ENCODE measurements at places on chromosomes 6 and 20.
A peak's percentile ranks its signal among the peaks of the same experiment; 100 is the strongest.

DNA sequence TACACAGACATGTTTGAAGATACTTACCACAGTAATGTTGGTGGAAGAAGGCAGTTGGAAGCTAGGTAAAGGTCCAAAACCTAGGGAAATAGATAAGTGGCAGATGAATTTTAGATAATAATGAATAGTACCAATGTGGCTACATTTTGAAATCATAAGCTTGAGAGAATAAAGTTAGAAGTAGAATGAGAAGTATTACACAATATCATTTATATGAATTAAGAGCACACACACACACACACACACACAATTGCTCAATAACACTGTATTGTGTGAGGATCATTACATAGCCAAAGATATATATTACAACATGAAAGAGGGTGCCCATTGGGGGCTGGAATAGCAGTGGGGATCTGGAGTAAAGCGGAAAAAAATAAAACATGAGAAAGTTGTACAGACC lies 149.0 kb upstream of the EYA4 start:
- DNase-seq = no peak

DNA sequence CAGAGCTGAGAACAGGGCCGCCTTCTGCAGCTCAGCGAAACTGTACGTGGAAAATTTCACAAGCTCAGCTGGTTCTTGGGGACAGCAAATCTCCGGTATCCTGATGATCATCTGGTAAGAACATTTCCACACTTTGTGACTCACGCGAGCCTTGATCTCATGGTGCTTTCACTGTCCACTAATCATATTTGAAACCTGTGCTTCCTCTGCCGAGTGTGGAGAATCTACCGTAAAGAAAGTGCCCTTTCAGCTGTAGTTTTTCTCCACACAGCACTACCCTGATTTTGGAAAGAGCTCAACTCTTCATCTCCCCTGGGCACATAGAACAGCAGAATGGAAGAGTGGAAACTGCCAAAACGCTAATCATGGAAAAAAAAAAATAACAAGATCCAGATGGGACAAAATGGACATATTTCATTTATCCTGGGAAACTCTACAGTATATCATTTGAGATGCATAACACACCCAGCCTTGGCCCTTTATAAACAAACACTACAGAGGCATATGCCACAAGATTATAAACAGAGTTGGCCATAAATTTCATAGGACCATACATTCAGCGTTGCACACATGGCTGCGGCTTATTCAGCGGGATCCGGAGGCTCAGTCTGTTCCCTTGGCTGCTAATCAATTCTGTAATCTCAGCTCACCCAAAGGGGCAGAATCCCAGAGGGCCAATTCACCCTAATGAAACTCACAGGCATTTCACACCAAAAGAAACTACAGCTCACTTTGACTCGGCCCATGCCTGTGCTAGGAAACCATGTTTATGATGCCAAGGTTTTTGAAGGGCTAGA lies 434.5 kb downstream of the HDGFL1 start:
- no peak for DNase-seq

DNA sequence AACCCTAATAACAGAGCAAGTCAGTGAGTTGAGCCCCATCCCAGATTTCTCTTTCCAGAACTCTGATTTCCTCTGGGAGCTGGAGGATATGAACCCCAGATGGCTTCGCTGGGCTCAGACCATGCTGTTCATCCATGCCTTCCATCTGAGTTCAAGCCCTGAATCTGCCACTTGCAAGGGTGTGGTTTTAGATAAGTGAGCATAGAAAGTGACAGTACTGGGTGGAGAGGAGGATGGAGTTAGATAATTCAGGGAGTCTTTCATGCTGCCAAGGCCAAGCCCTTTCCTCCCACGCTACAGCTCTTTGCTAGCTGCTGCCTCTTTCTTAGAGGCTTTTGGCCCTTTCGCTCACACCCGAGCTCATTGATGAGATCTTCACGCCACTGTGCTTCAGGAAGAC lies 57.2 kb upstream of the MAFB start:
- no peak for DNase-seq

DNA sequence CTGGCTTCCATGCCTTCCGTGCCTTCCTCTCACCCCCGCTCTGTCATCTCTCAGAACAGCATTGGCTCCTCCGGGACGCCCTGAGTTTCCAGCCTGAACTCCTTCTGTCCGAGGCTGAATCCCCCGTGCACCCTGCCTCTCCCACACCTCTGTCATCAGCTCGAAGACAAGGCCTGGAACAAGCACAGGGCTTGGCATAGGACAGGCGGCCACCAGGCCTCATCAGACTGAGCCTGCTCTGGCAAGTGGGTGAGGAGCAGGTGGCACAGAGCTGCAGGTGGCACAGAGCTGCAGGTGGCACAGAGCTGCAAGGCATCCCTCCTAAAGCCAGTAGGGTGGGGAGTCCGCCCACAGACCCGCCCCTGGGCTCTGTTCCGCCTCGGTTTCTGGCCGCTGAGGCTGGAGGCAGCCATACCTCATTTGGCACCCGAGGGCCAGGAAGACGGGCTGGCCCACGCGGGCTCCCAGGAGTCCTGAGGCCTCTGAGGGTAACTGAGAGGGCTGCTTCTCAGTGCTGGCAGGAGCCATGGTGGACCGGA lies 60.2 kb downstream of the EZR start:
- no peak for DNase-seq

DNA sequence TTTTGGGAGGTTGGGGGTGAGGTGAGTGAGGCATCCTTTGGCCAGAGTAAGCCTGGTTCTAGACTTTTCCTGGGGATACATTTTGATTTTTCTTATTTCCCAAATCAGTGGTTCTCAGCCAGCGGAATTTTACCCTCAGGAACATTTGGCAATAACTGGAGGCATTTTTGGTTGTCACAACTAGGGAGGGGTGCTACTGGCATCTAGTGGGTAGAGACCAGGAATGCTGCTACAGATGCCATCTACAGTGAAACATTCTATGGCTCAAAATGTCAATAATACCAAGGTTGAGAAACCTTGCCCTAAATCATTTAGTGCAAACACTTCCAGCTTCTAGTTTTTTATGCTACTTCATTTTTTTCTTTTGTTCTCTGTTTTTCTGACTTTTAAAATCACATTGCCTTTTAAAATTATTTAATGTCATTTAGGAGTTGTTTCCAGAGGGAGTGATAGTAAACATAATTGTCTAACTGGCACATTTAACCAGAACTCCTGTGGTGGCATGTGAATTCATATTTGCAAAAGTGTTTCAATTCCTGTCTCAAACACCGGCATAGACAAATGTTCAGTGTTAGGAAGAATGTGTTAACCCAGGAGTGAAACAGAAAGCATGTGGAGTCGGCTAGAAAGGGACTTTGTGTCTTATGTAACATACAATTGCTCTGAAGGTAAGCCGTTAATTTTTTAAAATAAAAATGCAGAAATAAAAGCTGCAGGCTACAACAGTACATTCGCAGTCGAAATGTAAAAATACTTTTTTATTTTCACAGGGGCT lies 59.0 kb downstream of the QRSL1 start:
- no peak for DNase-seq

DNA sequence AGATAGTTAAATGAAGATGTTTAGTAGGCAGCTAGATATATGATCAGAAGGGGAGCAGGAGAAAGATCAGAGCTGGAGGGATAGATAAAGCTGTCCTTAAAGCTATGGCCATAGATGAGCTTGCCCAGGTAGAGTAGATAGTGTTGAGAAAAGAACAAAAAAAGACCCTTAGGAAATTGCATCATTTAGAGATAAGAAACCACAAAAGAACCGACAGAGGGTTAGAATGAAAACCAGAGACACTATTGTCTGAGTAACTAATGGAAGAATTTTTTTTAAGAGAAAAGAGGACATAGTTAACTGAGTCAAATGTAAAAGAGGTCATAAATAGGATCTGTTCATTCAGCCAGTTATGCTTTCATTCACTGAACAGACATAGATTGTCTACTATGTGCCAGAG lies 101.8 kb downstream of the TNFAIP3 start:
- no peak for DNase-seq

GRCh38 chr20:54212226-54212625 lies 4.3 kb downstream of the PFDN4 start:
- DNase-seq = no peak

DNA sequence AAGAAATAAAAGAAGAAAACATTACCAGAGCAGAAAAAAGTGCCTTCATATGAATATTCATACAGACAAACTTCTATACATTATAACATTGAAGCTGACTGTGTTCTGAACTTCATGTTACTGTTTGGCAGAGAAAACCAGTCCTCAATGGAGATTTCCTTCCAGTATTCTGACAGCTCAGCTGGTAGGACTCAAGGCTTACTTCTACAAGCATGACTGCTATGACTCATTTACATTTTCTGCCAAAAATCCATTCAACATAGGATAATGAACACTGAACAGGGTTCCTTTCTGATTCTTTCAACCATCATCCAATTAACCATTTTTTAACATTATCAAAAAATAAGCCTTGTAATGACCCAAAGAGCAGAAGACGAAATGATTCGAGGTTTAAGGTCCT lies 25.4 kb downstream of the COL9A1 start:
- DNase-seq = no peak

- peak; percentile 40 for DNase-seq
These were observed 28.4 kb downstream of the PRDM1 start for GRCh38 chr6:106114492-106114891.

- DNase-seq = no peak
These were observed 45.6 kb downstream of the LY86 start for GRCh38 chr6:6633898-6634734.

DNA sequence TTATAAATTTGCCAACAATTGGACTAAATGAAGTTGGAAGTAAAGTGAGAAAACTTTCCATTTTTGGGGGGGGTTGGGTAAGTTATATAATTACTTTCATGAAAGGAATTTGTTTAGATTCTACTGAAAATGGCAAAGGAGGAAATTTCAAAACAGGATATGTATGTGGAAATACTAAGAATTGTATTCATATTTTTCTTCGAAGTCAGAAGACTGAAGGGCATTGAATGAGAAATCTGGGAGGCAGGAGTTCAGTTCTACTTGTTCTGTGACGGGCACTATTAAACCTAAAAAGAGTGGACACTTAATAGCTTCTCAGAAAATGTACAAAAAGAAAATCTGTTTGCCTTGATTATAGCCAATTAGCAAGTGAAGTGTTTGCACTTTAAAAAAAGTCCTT lies 114.7 kb downstream of the PRIM2 start:
- no peak for DNase-seq

GRCh38 chr6:125931733-125932450 lies 24.7 kb upstream of the HINT3 start:
- DNase-seq = no peak

DNA sequence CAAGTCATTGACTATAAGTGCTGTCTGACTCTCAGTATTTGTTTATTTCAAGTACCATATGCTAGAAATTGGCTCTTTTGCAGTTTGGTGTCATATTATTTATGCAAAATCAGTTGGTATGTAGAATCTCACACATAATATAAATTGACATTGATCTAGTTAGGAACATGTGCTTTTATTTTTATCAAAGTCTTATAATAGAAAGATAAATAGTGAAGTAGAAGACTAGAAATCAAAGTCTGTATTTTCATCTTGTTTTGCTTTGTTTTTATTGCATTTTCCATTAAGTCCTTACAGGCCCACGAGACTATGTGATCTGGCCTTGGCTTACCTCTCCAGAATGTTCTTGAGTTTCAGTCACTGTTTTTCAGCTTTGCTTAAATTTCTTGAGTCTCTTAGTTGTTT lies 300.3 kb downstream of the LAMA2 start:
- DNase-seq = no peak

GRCh38 chr20:8854571-8854970 lies 214.3 kb upstream of the PLCB4 start:
- no peak for DNase-seq

GRCh38 chr20:35394271-35394670 lies 17.5 kb downstream of the UQCC1 start:
- no peak for DNase-seq

- no peak for DNase-seq
These were observed 183.8 kb upstream of the UST start for GRCh38 chr6:148563066-148563465.

- no peak for DNase-seq
These were observed 184.5 kb upstream of the MARCKS start for GRCh38 chr6:113672491-113673149.

- no peak for DNase-seq
These were observed 9.8 kb upstream of the DEF6 start for GRCh38 chr6:35287671-35288396.

DNA sequence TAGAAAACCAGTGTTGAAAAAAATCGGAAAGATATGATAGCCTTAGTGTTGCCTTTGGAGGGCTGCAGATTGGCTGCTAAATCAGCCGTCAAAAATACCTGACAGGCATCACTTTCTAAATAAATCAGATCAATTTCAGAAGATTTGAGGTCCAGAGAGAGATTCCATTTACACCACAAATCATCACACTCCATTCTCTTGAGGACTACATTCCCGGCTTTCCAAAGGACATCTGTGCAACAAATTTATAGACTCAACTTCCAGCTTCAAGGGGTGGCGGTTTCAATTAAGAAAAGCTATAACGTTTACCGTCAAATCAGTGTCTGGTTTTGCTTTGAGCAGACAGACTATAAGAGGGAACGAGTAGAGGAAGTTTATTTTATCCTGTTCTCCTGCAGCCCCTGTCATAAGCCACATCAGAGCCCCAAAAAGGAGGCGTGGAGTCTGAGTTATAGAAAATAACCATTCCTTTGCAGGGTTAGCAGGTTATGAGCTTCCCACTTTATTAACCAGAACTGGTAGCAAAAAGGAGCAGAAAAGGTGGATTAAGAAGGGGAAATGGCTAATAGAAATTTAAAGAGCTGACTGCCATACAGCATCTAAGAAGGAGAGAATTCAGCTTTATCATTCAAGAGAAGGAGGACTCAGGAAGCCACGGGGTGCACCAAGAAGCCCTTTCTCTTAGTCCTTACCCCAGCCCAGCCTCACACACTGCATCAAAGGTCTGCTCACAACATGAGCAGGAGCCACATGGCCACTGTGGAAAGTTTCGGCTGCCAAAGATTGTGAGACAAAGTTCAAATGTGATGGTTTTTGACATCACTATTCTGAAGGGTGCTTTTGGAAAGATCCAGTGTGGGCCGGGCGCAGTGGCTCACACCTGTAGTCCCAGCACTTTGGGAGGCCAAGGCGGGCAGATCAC lies 12.9 kb upstream of the UQCC2 start:
- no peak for DNase-seq

DNA sequence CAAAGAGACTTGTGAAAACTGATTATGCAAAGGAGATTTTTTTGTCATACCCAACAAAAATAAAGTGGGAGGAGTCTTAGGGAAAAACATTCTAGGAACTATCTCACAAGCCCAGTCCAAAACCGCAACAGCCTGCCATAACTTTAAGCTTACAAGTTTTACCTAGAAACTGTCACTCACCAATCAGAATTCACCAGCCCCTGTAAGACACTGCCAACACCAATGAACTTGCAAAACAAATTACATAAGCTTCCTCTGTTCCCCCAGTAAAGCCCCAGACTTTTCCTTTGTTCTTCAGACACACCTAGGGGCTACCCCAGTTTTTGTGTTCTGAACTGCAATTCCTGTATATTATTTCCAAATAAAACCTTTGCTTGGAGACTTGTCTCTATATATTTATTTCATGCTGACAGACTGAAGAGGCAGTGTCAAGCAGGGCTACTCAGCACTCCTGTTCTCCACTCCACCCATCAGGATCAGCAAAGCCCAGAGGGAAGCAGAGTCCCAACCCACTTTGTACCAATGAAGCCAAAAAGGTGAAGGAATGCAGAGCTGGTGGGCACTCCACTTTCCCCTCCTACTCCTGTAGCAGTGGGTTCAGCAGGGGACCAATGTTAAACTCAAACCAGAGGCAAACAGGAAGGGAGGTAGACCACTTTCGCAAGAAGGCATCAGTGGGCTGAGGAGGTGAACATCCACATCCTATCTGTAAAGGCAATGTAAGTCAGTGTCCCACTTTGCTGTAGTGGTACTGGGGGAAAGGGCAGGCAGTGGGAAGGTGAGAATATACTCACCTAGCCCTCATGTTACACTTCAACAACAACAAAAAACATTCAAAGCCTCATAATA lies 142.5 kb upstream of the RUNX2 start:
- DNase-seq = no peak

All from activated CD4-positive, alpha-beta T cell treated with anti-CD3 and anti-CD28 coated beads, Interleukin-2, amount 50 U/mL, for 4 hours (primary cell).